ENCODE measurements at places on chromosomes 7 and 10. TPM values are rescaled to one million over a fixed set of nuclear protein-coding genes. Genes with fewer than 3 reads are reported as not detected.

GPC2 gene
- 5.0 TPM for total RNA-seq

TRIM74 gene
- 0.39 TPM for total RNA-seq

HSPB1 gene
- total RNA-seq: 82.1 TPM

ASB15 gene
- total RNA-seq: not detected

DPYSL4 gene
- 0.12 TPM for total RNA-seq

ZCWPW1 gene
- 3.4 TPM for total RNA-seq

GPNMB gene
- total RNA-seq: 1.2 TPM

Measured in Caco-2 (cell line).